Head of caudate nucleus (tissue), 42 donors: ENCODE measurements at places on chromosomes 3 and 15.
A peak's percentile ranks its signal among the peaks of the same experiment; 100 is the strongest.

- no peak for DNase-seq
These were observed 23.9 kb upstream of the PLSCR2 start for GRCh38 chr3:146493221-146493620.

GRCh38 chr3:157958457-157958856 lies 147.8 kb downstream of the SHOX2 start:
- no peak for DNase-seq

DNA sequence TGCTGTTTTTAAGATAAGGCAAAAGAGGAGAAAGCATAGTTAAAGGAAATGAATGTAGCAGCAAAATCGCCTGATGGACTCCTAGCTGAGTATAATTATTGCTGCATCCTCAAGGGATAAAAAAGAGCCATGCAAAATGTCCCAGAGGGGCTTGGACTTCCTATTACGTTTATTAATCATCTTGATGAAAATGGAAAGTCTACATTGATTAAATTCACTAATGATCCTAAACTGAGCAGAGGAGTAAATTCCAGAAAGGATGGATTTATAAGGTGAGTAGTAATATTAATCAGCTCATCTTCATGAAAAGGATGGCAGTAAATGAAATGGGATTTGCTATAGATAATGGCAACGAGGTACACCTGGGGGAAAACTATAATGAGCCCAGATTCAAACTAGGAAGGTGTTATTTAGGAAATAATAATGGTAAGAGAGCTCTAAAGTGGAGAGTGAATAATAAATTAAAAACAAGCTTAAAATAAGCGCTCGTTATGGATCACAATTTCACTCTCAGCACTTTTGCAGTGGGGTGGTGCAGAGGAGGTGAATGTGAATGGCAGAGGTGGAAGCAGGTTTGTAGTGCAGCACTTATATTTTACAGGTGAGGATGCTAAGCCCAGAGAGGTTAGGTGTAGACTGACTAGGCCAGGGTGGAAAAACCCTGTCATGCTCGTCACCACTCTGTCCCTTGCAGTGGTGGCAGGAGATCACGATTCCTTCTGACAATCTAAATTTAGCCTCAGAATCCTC lies 22.3 kb downstream of the IL5RA start:
- no peak for DNase-seq

DNA sequence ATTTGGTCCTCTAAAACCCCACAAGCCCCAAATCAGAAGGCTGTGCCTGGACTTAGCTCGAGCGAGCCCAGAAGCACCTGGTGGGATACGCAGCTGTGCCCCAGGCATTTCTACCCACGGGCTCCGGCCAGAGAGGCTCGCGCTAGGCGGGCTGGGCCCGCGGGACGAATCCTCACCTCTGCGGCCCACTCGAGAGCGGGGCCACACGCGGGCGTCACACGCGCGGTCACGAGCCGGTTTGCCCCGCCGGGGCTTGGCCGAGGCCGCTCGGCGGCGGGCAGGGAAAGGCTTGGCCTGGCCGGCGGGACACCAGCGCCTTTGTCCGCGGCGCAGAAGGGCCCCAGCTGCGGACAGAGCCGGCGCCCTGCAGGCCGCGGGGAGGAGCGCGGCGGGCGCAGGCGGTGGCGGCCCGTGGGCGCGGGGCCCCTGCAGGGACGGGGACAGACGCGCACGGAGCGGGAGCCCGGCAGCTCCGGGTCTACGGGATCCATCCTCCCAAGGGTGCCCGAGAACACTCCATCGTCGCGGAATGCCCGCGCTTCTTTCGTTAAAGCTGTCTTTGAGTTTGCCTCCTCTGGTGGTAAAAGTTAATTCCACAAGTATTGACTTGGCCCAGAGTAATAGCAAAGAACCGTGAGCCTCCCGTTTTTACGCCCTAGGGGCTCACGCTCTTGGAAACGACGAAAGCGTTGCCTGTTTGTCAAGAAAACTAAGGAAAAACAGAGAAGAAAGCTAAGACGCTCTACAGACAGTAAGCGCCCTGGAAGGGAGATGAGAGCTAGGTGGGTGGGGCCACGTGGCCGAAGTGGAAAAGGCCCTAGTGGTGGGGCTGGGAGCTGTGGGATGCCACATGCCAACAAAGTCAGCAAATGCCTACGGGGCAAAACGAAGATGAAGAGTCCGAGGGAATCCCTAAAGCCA lies 26.4 kb downstream of the TYRO3 start:
- peak; percentile 59 for DNase-seq

DNA sequence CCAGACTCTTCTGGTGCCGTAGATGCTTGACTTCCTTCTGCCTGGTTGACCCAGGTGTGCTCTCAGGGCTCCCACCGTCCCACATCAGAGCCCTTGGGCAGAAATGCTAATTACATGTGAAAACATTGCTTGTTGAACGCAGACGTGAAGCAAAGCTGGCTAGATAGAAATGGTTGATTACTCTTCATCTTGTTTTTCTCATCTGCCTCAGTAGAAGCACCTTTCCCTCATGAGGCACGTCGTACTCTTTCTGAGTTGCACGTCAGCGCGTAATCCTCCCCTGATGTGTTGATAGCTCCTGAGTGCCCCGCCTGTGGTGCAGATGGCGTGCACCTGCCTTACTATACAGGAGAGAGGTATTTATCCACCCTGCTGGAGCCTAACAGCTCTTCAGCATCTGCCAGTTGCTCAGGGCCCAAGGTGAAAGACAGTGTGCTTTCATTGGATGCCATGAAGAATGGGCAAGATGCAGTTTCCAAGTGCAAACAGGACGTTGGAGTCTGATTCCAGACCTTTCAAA lies 18.1 kb downstream of the MAP6D1 start:
- no peak for DNase-seq

GRCh38 chr3:14652-15051 lies 181.9 kb upstream of the CHL1 start:
- no peak for DNase-seq

- no peak for DNase-seq
These were observed 20.1 kb downstream of the CACNA2D2 start for GRCh38 chr3:50483374-50483773.

- DNase-seq = no peak
These were observed 177.7 kb downstream of the ISL2 start for GRCh38 chr15:76514282-76514681.

- no peak for DNase-seq
These were observed 93.5 kb downstream of the FMN1 start for GRCh38 chr15:33101036-33101435.

DNA sequence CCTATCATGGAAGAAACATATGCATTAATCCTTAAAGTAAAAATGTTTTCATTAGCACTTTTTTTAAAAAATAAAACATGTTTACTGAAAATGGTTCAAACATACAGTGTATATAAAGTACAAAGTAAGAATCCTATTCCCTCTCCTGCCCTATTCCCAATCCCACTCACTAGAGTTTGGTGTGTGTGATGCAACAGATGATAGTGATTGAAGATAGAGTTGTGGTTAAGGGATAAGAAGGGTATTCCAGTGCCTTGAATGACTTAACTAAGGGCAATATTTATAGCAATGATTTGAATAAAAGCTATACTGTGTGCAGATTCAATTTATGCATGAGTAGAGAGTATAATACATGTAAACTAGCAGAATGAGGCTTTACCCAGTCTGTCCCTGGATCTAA lies 18.1 kb downstream of the ZNF280D start:
- DNase-seq = no peak

DNA sequence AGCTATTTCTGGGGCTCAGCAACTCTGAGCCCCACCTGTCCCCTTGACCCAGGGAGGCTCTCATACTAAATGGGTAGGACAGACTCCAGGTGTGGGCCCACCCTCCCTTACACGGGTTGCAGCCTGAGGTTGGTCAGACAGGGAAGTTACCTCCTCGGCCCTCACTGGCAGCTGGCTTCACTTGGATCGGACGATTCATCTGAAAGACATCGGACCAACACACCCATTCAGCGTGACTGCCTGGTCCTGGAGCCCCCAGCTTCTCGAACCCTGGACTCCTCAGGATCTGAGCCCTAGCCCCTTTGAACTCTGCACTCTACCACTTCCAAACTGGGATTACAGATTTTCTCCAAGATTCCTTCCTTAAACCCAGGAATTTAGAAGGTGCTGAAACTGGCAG lies 15.4 kb downstream of the CELF6 start:
- no peak for DNase-seq

DNA sequence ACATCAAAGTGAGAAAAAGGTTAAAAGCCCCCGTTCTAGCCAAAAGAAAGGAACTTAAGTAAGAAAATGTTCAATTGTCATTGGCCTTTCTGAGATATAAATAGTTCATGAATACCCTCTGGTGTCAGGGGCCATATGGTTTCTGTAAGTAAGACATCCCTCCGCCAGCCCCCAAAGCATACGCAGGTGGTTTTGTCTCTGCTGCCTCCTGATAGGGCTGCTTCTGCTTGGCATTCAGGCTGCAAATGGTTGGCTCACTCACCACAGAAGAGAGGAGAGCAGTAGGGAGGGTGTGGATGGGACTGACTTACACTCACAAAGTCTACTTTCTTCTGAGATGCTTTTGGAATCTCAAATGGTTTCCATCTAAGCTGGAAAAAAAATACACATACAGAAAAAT lies 29.8 kb downstream of the HGD start:
- no peak for DNase-seq

- DNase-seq = peak; percentile 12
These were observed 3.1 kb upstream of the DYNLT2B start for GRCh38 chr3:196321162-196321561.

GRCh38 chr15:35560870-35561269 lies 14.9 kb upstream of the DPH6 start:
- no peak for DNase-seq

DNA sequence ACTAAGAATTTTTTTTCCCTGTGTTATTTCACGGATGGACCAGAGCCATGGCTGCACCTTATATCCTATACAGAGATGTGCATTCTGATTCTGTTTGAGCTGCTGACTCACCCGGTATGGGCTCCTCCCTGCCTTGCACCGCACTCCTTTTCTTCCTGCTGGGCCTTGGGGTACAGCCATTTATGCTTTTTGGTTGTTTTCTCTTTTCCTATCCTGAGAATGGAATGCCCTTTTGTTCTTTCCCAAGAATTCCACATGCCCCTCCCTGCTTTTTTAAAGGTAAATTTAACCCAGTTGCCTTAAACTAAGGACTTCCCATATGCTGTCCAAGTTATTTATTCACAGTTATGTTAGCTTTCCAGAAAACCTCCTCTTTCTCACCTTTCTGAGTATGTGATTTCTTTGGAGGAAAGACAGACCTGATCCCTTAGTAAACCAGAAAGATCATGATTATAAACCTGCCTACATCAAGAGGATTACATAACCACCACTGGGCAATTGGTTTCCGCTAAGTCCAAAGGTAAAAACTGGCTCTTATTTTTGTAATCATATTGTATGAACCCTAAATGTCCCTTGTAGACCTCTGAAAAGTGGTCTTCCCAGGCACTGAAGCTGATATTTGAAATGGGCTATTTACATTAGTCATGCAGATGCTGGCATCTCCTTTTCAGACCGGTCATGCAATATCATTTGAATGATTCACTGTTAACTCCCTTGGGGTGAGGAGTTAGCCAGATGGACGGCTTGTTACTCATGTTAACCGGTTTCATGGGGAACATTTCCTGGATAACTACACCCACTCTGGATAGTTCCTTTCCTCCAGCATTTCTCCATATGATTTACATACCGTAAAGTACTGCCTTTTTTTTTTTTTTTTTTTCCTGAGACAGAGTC lies 45.5 kb downstream of the TMOD3 start:
- no peak for DNase-seq

DNA sequence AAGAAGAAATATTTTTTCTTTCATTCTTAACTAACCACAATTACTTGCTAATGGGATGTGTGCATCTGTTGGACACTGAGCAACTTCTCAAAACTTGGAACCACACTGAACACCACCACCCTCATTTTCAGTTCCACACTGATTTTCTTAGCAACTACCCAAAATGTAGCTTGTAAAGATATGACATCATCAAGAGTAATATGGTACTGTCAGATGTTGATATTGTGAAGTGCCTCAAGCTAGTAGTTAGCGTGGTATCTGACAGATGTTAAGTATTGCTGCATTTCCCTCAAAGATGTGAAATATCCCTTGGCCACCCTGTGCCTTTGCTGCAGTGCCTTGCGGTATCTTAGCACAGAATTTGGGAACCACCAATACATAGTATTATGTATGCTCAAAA lies 9.3 kb downstream of the RFTN1 start:
- no peak for DNase-seq

DNA sequence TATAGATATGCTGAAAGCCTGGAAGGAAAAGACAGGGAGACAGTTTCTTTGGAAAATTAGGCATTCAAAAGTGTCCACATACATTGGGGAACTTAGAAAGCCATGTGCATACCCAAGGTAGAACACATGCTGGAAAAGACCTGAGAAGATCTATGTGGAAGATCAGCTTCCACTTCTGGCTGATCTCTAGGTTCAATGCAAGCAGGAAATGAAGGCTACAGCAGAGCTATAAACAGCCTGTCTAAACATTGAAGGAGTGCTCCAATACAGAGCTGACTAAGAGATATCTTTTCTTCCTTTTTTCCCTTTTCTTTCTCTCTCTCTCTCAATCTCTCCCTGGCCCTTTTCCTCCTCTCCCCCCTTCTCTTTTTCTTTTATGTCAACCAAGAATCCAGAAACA lies 73.6 kb upstream of the TCF12 start:
- DNase-seq = no peak

DNA sequence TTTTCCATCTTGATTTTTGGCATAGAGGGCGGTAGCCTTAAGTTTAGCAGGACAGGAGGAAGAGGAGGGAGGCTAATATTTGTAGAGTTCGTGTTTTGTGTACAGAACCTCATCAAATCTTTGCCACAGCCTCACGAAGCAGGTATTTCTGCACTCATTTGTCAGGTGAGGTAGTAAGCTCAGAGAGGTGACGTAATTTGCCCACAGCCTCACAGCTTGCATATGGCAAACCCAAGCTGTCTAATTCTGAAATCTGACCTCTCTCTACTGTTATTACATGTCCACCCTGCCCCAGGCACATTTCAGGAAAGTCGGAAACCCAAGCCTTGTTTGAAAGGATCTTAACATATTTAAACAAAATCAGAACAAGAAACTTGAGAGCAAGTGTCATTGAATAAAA lies 91.1 kb upstream of the TPM1 start:
- DNase-seq = no peak

GRCh38 chr15:89649013-89649625 lies 6.1 kb downstream of the KIF7 start:
- DNase-seq = no peak

- DNase-seq = no peak
These were observed 117.9 kb downstream of the ADCY5 start for GRCh38 chr3:123331006-123331405.

- DNase-seq = no peak
These were observed 283.8 kb upstream of the NR2F2 start for GRCh38 chr15:96046620-96047240.

GRCh38 chr15:36358523-36358922 lies 220.9 kb upstream of the CDIN1 start:
- DNase-seq = no peak
